ENCODE measurements at places on chromosomes 2 and 18. TPM values are rescaled to one million over a fixed set of nuclear protein-coding genes. Genes with fewer than 3 reads are reported as not detected.

The ERLEC1 gene
- total RNA-seq, result 15.1 TPM

- no peak for DNase-seq
These were observed 75.6 kb downstream of the RNF144A start for GRCh38 chr2:6992794-6993228.

GRCh38 chr2:133968446-133968845 lies 285.4 kb upstream of the MGAT5 start:
- DNase-seq, result no peak

DNA sequence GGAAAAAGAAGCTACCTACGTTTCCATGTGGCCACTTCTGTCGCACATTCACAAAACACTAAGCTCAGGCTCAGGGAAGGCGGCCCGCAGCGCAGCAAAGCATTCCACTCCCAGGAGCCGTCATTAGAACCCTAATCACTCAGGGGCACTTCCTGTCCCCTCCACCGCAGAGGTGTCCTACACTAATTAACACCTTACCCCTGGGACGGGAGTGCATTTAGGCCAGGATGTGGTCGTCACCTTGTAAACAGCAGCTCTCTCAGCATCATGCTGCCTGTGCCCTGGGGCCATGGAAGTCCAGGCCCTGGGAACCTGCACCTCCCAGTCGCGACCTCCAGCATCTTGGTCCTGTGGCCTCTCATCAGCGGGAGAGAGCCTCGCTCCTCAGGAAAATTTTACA lies 359.8 kb upstream of the SALL3 start:
- no peak for DNase-seq

DNA sequence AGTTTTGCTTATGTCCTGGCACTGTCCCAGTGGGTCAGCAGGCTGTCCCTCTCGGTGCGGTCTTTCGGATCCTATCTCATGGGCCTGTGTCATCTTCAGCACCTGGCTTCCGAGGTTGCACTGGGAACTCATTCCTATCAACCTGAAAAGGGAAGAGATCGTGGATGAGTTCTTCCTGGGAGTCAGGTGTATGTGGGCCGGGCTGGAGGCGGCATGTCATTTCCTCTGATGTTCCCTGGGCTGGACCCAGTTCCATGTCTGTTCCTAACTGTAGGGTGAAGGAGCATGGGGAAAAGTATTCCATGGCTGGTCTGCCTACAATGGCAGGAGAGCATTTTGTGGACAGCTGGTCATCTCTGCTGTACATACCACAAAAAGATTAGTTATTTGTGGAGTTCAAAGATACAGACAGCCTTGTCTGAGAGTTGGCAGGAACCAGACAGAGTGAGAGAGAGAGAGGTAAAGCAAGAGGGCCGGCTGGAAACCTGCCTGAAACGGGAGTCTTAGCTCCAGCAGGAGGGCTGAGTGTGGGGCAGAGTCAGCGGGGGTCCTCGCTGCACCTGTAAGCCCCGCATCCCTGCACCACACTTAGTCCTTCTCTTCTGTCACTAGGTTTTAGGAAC lies 25.2 kb downstream of the FAM228A start:
- DNase-seq, result no peak

- DNase-seq, result no peak
These were observed 369.3 kb upstream of the KLHL29 start for GRCh38 chr2:23015651-23016200.

GRCh38 chr18:71913641-71914040 lies 630.5 kb downstream of the CBLN2 start:
- no peak for DNase-seq

DNA sequence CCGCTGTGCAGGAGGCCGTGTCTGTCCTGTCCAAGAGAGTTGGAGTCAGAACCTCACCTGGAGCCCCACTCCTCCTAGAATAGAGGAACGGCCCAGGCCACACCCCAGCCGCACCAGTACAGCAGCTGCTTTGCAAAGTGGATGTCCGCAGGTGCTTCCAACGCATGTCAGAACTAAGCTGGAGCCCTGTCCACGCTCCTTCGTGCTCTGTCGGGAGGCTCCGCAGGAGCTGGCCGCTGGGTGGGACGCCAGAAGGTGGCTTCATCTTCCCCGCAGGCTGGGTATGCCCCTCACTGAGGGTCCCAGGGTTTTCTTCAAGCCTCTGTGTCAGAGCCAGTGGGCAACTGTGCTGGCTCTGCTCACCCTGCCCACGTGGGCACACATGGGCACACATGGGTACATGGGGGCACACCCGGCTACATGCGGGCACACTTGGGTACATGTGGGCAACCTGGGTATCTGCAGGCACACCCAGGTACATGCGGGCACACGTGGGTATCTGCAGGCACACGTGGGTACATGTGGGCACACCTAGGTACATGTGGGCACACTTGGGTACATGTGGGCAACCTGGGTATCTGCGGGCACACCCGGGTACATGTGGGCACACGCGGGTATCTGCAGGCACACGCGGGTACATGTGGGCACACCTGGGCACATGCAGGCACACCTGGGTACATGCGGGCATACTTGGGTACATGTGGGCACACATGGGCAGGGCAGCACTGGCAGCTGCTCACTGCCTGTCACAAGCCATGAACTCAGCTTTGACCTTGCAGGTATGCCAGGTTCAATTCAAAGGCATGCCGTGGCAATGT lies 67.1 kb upstream of the CTDP1 start:
- DNase-seq, result no peak

DNA sequence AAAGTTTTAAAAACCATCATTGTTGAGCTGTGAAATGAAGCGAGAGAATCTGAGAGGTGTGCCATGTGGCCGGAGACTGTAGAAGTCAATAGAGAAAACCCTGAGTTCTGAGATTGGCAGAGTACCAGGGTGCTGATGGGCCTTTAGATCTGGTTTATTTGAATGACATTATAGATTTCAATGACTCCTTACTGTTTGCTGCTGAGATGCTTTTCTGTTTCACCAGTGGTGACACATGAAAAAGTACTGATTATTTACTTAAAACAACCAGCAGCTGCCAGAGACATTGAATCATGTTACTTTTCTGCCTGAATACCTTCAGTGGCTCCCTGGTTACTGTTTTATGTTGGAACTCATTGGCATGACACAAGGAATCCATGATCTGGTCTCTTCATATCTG lies 602.7 kb upstream of the ZNF804A start:
- DNase-seq, result no peak

DNA sequence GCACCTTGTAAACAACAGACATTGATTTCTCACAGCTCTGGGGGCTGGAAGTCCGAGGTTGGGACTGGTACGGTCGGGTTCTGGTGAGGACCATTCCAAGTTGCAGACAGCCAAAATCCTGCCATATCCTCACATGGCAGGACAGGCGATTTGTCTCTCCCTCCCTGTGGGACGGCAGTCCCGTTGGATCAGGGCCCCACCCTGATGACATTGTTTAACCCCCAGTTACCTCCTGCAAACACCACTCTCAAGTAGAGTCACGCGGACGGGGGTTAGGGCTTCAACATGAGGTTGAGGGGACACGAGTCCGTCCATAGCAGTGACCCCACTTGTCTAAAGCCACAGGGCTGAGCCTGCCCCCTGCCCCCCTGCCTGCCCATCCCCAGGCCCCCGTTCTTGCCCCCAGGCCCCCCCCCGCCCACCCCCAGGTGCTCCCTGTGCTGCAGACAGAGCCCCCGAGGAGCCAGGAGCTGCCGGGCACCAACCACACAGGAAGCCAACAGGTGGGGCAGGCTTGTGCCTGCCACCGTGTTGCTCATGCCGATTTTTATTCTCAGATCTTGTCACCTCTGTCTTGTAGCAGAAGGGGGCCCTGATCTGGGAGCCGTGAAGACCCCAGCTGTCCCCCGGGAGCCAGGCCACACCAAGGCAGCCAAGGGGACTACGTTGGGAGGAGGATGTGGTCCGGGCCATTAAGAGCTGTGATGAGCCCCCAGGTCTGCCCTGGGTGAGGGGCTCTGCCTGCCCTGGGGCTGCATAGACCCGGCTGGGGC lies 82.2 kb downstream of the NFATC1 start:
- DNase-seq, result no peak

- no peak for DNase-seq
These were observed 26.4 kb upstream of the SAP130 start for GRCh38 chr2:128054104-128054885.

GRCh38 chr2:233960203-233960602 lies 43.0 kb downstream of the TRPM8 start:
- no peak for DNase-seq

The MDH1B gene
- total RNA-seq, result 0.61 TPM

- no peak for DNase-seq
These were observed 35.1 kb upstream of the CDC42EP3 start for GRCh38 chr2:37706334-37707183.

The ERICH2 gene
- not detected for total RNA-seq

The RGPD3 gene
- total RNA-seq, result 0.49 TPM

DNA sequence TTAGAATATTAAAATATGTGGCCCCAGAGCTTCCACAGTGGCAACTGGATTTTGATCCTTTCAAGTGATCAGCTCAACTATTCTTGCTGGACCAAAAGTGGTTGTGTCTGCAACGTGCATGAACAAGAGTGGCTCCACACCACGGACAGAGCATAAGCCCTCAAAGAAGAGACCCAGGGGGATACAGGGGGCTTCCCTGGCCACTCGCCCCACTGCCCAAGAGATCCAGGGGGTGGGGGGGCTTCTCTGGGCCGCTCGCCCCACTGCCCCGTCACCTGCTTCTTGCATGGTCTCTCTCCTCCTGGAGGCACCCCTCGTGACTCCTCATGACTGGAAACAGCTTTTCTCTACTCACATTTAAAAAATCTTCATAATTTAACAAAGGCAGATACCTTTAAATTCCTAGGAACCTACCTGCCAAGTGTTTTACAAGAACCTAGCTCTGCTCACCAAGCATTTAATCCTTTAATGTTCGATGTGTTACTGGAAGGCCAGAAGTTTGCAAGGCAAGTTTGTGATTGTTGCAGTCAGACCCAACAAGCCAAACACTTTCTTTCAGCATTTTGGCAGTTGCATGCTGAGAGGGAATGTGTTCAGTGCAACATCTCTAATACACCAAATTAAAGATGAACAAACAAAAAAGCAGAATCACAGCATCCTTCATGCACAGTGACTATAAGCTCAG lies 174.3 kb downstream of the BCL2 start:
- no peak for DNase-seq

The NOSTRIN gene
- total RNA-seq, result 1.3 TPM

The SGPP2 gene
- 33.6 TPM for total RNA-seq

DNA sequence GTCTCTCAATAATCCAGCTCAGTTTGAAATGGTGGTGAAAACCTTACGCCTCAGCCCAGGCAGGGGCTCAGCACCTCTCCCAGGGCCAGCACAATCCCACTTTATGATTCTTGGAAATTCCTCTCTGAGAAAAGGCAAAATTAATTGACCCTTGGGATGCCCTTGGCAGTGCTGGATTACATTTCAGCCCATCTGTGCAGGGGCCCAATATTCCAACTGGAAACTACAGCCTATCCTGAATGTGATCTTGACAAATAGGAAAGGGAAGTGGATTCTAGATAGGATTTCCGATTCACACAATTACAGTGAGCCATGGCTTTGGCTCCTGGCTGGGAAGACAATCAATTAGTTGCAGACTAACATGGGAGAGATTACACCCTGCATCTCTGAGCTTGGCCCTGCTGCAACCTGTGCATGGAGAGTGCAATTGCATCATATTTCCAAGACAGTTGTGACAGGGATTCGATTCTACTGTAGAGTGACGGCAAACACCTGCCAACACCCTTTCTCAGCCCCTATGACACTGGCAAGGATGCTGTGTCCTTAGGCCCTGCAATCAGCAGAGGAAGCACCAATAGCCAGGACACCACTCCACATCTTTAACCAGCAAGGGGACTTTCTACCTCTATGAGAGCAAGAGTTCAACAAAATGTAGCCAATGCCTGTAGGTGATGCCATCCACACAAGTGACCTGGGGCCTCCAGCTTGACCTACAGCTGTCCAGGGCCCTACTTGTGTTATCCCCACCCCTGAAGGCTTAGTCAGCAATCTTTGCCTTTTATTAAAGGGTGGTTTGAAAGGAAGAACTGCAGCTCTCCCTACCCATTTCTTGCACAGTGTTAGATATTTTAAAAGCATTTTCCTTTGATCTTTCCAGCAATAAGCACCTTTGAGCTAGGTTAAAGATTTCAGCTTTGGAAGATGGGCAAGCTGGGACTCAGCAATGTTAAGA lies 187.2 kb upstream of the HS6ST1 start:
- no peak for DNase-seq

The LONRF2 gene
- 1.6 TPM for total RNA-seq

DNA sequence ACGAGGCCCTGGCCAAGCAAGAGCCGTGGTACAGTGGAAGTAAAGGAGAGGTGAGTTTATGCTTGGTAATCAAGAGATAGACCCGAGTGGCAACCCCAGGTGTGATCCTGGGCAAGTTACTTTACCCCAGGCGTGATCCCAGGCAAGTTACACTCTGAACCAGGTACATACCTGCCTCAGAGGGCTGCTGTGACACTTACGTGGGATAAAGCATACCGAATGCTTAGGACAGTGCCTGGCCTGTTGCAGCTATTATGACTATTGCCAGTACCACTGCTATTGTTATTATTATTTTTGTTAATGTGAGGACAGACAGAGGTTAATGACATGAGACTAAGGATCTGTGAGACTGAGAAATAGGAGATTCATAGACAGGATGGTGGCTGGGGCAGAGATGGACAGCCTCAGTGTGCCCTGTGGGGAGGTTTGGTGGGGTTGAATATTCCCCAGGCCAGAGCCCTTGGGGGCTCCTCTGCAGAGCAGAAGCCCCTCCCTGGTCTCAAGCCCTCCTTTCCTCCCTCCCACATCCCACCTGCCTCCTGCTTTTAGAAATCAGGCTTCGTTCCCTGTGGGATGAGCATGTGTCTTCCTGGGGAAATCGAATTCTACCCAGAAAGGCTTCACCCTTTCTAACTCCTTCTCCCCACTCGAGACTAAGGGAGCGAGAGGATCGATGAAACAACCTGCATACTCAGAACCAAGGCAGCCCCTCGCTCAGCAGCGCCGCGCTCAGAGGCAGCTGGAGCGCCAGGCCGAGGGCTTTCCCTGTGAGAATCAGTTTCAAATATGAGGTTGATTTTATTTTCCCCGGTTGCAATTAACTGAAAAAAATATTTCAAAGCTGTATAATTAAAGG lies 62.0 kb upstream of the SIX3 start:
- DNase-seq, result no peak

GRCh38 chr2:189674374-189675112 lies at the start of gene ANKAR:
ANKAR (plus strand) TSS chr2:189674670; CDS start chr2:189676491, 1,821 bp downstream.
- peak; percentile 35 for DNase-seq

The ST6GAL2 gene
- 5.7 TPM for total RNA-seq

- no peak for DNase-seq
These were observed 25.8 kb upstream of the SLC9A2 start for GRCh38 chr2:102593516-102593915.

DNA sequence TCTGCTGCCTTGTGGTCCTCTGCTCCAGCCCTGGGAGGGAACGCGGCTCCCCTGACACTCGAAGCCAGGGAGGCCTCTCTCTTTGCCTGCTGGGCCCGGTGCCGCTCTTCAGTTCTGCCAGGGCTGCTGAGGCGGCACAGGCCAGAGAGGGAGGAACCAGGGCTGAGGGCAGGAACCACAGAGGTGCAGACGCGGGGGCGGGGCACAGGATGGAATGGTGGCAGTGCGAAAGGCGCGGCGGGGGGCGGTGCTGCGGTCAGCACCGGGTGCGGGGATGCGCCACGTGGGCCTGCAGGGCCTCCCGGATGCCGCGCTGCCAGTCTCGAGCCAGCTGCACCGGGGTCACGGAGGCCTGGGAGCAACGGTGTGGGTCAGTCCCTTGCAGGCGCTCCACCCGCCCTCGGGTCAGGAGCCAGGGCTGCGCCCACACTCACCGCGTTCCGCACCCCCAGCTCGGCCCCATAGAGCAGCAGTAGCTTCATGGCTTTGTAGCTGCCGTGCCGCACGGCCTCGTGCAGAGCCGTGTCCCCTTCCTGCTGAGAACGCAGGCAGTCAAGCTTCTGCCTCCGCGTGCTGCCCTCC lies 4.4 kb downstream of the ANKRD23 start:
- DNase-seq, result peak; percentile 63

GRCh38 chr2:174014699-174015070 lies 49.5 kb upstream of the SP3 start:
- DNase-seq, result no peak

The SCYGR4 gene
- total RNA-seq, result not detected

The RIOK3 gene
- 78.2 TPM for total RNA-seq
